ENCODE measurements at places on chromosomes 12 and 14.
A peak's percentile ranks its signal among the peaks of the same experiment; 100 is the strongest.

DNA sequence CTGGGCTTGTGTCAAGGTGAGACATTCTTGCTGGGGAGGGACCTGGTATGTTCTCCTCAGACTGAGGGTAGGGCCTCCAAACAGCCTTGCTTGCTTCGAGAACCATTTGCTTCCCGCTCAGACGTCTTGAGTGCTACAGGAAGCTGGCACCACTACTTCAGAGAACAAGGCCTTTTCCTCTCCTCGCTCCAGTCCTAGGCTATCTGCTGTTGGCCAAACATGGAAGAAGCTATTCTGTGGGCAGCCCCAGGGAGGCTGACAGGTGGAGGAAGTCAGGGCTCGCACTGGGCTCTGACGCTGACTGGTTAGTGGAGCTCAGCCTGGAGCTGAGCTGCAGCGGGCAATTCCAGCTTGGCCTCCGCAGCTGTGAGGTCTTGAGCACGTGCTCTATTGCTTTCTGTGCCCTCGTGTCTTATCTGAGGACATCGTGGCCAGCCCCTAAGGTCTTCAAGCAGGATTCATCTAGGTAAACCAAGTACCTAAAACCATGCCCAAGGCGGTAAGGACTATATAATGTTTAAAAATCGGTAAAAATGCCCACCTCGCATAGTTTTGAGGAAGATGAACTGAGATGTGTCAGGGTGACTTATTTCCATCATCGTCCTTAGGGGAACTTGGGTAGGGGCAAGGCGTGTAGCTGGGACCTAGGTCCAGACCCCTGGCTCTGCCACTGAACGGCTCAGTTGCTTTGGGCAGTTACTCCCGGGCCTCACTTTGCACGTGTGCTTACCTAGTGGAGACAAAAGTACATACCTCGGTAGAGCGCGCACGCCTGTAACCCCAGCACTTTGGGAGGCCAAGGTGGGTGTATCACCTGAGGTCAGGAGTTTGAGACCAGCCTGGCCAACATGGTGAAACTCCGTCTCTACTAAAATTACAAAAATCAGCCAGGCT, 4.3 kb downstream of the GAPDH start:
- no peak for DNase-seq

GRCh38 chr14:24057867-24058259, 6.1 kb downstream of the CARMIL3 start:
- no peak for DNase-seq

DNA sequence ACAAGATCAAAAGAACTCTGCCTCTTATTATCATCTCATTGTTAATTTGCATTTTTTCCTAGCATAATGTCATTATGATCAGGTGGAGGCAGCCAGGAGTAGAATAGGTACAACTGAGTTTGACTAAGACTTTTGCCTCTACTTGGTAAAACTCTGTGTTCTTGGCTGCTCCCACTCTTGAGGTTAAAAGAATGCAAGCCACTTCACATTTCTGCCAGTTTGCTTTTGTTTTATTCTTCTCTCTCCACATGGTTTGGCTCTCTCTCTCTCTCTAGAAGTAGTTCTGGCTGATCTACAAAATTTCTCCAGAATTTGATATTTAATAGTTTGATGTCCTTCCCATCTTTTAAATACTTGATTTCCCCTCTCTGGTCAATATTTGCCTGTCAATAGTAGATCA, 170.7 kb upstream of the E2F7 start:
- DNase-seq, result no peak

- no peak for DNase-seq
Observed at GRCh38 chr12:2195085-2195484, 142.3 kb downstream of the CACNA1C start.

DNA sequence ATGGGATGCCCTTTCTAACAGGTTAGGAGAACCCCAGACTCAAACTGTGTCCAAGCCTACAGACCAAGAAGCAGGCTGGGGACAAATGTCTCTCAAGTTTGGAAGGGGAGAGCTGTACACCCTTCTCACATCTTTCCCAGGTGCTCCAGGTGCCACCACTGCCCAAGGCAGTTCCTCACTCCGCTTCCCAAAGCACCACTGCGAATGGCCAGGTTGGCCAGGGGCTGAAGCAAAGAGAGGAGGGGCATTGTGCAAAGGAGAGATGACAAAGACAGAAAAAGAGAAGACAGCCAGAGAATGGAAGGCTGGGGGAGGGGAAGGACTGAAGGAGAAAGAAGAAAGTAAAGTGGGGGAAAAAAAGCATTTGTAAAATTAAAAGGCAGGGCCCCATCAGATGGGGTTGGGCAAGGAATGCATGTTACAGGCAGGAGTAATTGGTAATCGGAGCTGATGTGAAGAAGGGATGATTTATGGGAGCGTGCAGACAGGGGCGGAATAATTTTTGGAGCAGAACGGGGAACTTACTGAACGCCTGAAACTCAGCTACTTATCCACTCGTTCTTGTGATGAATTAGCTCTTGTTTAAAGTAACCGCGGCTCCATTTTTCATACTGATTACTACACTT, 165.8 kb downstream of the ESRRB start:
- no peak for DNase-seq

DNA sequence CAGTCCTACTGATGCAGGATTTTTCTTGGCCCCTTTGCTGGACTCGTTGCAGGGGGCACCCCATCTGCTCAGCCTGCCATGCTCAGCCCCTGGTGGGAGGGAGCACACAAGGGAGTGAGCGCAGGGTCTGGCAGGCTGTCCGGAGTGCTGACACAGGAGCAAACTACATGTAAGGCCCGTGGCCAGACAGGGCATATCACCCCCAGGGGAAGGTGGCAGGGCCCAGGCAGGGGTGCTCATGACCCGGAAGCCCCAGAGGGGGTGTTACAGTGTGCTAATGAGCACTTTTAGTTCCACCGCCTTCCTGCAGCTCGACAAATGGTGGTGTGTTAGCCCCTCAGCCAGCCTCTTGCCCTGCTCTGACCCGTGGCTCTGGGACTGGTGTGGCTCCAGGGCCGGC, 645.6 kb upstream of the TMEM132C start:
- no peak for DNase-seq

- DNase-seq, result peak; percentile 8
Observed at GRCh38 chr14:62162998-62163589, 400.9 kb downstream of the SNAPC1 start.

GRCh38 chr12:108955225-108955835, 65.5 kb downstream of the SVOP start:
- DNase-seq, result no peak

DNA sequence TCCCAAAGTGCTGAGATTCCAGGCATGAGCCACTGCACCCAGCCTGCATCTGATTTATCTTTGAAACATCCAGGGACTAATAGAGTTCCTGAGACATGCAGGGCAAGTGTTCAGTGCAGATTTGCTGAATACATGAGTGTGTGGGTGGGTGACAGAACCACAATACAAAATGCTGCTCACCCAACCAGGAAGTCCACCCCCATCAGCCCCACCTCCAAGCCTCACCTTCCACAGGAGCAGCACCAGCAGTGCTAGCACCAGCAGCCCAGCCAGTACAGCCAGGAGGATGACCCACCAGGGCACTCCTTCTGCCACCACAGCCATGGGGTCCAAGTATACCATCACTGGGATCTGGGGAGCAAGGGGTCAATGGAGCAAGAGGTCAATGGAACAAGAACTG, 20.0 kb downstream of the ITGA7 start:
- no peak for DNase-seq

DNA sequence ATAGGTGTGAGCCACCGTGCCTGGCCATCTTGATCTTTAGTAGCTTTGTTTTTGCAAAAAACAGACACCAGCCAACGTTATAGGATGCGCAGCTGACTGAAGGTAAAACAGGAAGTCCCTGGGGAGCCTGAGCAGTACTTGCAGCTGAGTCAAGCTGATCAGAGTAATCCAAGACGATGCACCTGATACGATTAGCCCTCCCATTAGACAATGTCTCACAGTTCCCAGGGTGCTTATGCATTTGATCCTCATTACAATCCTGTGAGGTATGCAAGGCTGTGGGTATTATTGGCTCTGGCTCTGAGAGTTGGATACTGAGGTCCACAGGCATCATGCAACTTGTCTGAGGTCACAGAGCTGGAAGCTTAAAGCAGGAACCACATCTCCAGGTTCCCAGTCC, 8.1 kb downstream of the KRT18 start:
- DNase-seq, result no peak

DNA sequence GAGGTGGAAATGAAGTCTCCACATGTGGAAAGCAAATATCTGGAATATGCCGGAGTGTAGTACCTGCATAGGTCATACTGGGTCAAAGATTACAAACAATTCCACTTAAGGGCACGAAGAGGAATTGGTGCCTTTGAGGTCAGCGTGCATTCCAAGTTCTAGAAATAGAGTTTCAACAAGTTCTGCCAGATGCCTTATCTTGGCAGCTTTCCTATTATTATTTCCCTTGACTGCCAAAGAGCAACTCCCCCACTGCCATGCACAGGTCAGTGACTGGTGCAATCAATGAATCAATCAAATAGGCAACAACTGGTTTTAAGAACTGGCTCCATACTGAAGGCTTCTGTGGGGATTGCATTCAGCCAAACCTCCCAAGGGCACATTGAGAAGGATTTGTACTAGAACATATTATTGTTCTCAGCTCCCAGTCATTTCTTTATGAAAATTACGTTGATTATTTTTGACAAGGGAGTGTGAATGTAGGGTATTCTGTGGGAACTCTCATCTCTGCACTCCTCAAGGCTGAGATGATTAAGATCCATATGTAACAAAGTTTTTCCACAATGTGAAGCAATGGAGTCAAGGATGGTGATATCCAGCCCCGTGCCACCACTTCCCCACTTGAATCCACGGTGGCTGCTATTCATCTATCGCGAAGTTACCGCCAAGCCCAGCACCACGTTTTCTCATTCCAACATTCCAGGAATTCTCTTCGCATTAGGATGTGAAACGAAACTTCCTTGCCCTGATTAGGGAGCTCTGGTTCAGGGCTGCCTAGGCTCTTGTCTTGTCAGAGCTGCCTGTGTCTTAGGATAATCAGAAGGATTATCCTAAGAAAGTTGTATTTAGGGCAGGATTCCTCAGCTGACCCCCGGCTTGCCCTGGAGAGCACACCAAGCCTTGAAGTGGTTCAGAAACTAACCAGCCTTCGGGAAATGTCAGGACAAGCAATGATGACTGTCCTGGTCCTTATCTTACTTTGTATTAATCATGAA, 115.1 kb upstream of the PCED1B start:
- DNase-seq, result no peak

GRCh38 chr14:39060818-39061437, 42.1 kb downstream of the SEC23A start:
- DNase-seq, result no peak

Measured in CD4-positive, alpha-beta T cell treated with Interleukin-2 at 100 ng/mL for 4 hours (primary cell).